ENCODE measurements at places on chromosomes 11 and 22.

GRCh38 chr11:416757-417621 is 2.2 kb upstream of the SIGIRR start:
- DNase-seq = peak; percentile 38

DNA sequence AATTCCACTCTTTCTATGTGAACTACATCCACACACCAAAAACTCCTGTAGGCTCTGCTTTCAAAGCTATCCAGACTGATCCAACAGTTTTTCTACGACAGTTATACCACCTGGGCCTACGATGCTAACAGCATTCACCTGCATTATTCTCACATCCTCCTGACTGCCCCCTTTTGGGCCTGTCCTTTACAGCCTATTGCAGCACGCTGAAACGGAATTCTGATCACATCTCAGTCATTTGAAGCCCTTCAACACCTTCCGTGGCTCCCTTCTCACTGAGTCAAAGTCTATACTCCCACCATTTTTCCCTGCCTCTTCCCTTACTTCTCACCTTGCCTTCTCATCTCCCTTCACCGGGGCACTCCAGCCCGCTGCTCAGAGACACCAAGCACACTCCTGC is 791.3 kb upstream of the KIRREL3 start:
- DNase-seq = no peak

GRCh38 chr11:7575841-7576725 is 62.3 kb downstream of the PPFIBP2 start:
- DNase-seq = peak; percentile 26

- no peak for DNase-seq
These were observed 66.0 kb upstream of the PAX6 start for GRCh38 chr11:31877083-31877482.

DNA sequence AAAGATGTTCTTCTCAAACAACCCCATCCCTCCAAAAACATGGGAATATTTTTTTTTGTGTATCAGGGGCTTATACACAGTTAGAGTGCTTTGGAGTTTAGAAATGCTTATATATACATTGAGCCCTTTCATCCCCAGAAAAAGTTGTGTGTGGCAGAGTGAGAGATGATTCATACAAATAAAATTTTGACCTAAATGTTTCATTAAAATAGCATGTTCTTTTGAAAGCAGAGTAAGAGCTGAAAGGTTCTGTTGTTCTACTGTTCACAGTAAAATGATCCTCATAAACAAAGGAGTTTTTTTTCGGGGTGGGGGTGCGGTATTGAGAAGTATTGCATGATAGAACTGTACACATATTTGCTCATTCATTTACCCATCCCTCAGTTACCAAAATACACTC is 512.4 kb downstream of the DLG2 start:
- DNase-seq = no peak

GRCh38 chr11:127199306-127199801 is 198.8 kb upstream of the KIRREL3 start:
- no peak for DNase-seq

GRCh38 chr11:134086376-134086775 is 17.5 kb downstream of the JAM3 start:
- no peak for DNase-seq

- DNase-seq = no peak
These were observed 246.4 kb upstream of the BLID start for GRCh38 chr11:122362381-122362780.

- DNase-seq = no peak
These were observed 36.0 kb downstream of the DDIAS start for GRCh38 chr11:82937554-82937953.

DNA sequence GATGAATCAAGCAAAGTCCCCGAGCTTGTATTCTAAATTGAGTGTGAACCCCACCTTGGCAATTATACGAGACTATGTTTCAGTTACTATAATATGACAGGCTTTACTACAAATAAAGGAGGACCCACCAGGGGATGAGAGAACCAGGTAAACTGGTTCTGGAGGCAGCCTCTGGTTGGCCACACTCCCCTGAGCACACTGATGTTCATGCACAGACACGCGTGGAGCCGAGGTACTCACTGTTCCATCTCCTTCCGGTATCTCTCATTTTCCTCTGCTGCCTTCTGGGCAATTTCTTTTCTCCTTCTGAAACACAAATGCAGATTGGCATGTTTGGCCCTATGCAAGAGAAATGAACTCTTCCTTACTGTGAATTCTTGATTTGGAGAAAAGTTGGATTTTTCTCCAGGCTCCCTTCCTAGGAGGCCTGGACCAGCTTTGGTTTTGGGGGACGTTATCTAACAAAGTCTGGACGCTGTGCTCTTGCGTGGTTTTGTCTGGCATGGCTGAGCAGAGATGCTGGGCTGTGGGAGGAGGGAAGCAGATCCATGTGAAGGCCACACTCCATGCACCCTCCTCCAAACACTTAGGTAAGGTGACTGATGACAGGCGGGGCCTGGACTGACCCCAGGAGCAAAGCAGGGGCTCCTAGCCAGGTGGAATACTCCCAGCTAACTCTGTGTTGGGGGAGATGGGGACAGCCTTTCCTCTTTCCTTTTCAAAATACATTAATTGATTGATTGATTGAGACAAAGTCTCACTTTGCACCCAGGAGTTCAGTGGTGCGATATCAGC is 22.9 kb downstream of the USH1C start:
- no peak for DNase-seq

DNA sequence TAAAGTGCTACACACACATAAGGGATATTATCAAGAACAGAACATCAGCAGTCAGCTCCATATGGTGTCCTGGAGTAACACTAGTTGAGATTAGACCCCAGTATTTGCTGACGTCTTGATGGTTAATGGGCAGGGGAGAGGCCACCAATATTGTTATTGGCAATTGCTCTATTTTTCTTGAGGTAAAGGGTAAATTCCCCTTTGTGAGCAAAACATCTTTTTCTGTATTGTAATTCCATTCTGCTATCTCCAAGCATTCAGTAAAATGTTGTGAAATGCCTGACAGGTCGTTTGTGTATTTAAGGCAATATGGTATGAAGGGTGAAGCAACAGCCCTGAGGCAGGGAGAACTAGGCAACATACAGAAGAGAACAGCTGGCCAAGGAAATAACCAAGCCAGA is 21.9 kb downstream of the PC start:
- no peak for DNase-seq

DNA sequence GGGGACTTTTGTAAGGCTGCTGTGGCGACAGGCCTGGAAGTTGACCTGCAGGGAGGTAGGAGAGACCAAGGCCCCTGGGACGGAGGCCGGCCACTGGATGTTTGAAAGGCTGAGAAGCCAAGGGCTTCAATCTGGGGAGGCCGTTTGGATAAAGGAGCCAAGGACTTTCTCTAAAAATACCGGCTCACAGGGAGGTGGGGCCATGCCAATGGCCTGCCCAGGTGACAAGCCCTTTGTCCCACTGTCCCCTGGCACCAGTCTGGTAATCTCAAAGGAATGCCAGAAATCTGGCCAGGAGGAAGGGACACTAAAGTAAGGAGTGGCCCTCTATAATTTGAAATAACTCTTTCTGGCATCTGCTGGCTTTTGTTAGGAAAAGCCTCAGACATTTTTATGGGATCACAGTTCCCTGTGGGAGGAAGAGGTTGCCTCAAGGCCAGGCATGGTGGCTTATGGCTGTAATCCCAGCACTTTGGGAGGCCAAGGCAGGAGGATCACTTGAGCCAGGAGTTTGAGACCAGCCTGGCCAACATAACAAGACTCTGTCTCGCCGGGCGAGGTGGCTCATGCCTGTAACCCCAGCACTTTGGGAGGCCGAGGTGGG is 1.9 kb upstream of the CHKA start:
- no peak for DNase-seq

GRCh38 chr11:76124905-76125770 is 81.2 kb downstream of the WNT11 start:
- DNase-seq = no peak

DNA sequence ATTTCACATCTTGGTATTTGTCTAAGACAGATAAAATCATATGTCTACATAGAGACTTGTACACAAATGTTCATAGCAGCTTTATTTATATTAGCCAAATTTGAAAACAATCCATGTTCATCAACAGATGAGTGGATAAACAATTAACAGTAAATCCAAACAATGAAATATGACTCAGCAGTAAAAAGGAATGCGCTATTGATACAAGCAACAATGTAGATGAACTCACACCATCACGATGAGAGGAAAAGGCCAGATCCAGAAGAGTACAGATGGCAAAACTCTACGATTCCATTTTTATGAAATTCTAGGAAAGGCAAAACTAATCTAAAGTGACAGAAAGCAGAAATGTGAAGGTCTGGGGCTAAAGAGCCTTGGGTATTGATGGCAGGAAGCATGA is 384.3 kb downstream of the NTM start:
- no peak for DNase-seq

DNA sequence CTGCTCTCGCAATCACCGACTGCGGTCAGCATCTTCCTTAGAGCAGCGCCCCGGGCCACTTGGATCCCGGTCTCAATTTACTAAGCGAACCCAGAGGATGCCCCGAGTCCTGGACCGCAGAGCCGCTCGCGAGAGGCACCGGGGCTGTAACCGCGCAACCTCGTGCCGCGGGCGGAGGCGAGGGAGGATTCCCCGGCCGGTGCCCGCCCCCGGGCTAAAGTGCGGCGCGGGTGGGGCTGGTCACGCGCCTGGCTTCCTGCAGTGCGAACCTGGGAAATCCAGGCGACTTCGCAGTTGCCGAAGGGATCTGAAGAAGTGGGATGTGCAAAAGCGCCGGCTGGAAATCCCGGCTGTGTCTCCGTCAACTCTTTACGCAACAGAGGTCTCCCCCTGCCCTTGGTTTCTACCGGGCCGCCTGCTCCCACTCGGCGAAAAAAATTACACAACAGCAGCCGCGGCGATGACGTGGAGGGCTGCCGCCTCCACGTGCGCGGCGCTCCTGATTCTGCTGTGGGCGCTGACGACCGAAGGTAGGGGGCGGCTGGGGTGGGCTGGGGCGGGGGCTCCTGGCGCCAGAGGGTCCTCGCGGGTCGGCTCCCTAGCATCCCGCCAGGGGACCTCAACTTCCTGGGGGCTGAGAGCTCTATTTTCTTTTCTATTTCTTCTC is at the start of gene NCR3LG1:
Gene NCR3LG1, plus strand, starts transcription at position 291 of the 667 bp plus-strand sequence. Its CDS starts 170 bp downstream, at position 461.
- peak; percentile 28 for DNase-seq

GRCh38 chr22:21446827-21447690 is 20.1 kb upstream of the TMEM191C start:
- DNase-seq = no peak

DNA sequence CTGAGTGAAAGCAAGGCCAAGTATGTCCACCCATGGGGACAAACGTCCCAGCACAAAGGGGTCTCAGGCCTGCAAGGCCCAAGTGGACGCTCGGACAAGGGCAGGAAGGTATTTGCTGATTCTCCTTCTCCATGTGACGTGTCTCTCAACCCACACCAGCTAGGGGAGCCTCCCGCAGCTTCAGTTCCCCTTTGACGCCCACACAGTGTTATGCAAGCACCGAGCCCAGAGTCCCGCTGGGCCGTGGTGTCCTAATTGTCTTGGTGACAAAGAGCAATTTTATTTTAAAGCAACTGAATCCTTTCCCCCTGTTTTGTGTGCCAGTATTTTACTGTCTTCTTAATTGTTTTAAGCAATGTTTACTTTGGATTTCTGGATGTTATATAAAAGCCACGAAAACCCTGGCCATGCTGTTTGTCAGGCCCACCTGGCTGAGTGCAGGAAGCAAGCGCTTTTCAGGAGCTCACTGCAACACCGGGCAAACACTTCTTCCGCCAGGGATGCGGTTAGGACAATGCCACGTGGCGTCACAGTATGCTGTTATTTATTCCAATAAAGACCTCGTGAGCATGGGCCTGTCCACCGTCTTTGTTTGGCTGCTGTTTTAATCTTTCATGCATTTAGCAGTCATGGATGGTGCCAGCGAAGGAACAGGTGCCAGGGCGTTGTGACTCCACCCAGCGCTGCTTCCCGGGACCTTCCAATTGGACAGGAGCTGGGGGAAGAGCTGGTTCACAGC is 8.2 kb upstream of the PARVG start:
- no peak for DNase-seq

- no peak for DNase-seq
These were observed 22.4 kb downstream of the DEPDC5 start for GRCh38 chr22:31776231-31776630.

DNA sequence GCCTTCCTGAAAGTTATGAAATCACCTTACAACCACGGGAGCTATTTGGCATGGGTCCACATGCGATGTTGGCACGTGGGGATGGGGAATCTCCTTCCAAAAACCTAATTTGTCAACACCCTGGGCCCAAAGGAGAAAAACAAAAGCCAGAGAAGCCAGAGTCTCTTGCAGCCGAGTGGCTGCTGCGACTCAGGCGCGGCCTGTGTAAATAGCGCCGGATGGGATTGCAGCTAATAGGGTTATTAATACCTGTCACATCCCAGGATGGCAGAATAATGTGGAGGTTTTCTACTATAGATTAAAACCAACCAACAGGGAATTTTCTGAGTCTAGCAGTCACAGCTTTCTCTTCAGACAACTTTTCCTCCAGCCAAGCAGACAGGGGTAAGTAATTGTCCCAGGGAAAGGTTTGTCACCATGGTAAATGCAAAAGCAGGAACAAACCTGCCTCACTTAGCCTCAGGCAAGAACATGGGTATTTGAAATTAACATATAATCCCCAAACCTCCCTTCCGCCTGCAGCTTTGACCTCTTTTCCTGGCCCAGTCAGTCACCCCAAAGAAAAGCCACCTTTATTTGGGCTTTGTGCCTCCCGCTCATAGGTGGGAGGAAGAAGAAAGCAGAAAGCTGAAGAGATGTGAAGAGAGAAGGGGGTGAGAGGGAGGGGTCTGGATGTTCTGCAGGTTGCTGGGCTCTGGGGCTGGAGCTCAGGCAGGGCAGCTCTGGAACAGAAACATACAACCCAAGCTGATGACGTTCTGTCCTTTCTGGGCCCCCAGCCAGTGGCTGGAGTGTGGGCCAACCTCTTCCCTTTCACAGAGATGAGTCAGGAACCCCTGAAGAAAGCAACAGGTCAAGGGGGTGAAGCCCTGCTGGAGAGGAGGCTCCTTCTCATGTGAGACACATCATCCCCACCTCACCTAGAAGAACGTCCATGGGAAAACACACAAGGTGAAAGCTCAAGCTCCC is 376.5 kb downstream of the NXPE2 start:
- DNase-seq = no peak

DNA sequence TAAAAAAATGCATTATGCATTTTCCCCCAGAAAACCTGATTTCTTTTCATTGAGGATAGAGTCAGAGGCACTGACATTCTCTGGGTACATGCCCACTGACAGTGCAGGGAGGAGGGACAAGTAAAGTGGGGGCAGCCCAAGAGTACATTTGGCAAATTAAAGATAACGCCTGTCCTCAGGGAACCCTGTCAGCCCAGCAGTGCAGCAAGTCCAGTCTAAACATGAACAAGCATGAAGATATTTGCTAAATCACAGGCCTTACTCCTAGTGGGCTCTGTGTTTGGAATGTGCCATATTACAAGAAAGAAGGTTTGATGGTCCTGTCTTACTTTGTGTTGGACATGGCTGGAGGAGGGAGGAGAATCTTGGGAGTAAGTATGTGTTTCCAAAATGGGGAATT is 37.9 kb downstream of the AMOTL1 start:
- no peak for DNase-seq

DNA sequence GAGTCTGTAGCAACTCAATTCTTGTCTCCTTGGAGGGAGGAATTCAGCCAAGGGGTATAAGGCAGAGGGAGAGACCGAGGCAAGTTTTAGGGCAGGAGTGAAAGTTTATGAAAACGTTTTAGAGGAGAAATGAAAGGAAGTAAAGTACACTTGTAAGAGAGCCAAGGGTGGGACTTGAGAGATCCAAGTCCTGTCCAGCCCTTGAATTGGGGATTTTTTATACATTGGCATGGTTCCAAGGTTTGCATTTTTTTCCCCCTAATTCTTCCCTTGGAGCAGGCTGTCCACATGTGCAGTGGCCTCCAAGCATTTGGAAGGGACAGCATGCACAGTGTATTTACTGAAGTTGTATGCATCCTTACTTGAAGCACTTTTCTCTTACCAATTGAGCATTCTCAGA is 192.1 kb downstream of the LUZP2 start:
- DNase-seq = no peak

Data from activated CD4-positive, alpha-beta T cell treated with anti-CD3 and anti-CD28 coated beads, Interleukin-10, Interleukin-2, amounts not matched to agents 100 ng/mL and 50 ng/mL, durations not matched to agents 16 hours and 8 hours (primary cell).